ENCODE measurements at places on chromosomes 1 and 21. TPM values are rescaled to one million over a fixed set of nuclear protein-coding genes. Genes with fewer than 3 reads are reported as not detected.

The PTPN22 gene
- 0.86 TPM for total RNA-seq

The S100A7A gene
- not detected for total RNA-seq

The LMX1A gene
- not detected for total RNA-seq

The RNU1-4 gene
- total RNA-seq = under 0.01 TPM

The ZMYND12 gene
- total RNA-seq = 0.32 TPM

The PTPN7 gene
- total RNA-seq = not detected

The TRMT1L gene
- 24.6 TPM for total RNA-seq

The NCAM2 gene
- total RNA-seq = 5.2 TPM

The S100A3 gene
- 20.3 TPM for total RNA-seq

The OXCT2 gene
- 1.7 TPM for total RNA-seq

The HFM1 gene
- under 0.01 TPM for total RNA-seq

The LRRC3 gene
- total RNA-seq = under 0.01 TPM

The SDCCAG8 gene
- 33.5 TPM for total RNA-seq
